ENCODE measurements at places on chromosomes 2 and 18.

- no peak for DNase-seq
Measured at GRCh38 chr2:154361276-154361675, 337.2 kb upstream of the KCNJ3 start.

- DNase-seq = peak; percentile 42
Measured at GRCh38 chr2:69241093-69241492, 145.9 kb downstream of the GFPT1 start.

- peak; percentile 22 for DNase-seq
Measured at GRCh38 chr2:231223458-231223976, 25.1 kb downstream of the ARMC9 start.

- no peak for DNase-seq
Measured at GRCh38 chr2:180324182-180324581, 317.1 kb upstream of the CWC22 start.

- DNase-seq = no peak
Measured at GRCh38 chr2:222074674-222075073, 224.1 kb downstream of the PAX3 start.
